ENCODE measurements at places on chromosomes 7 and 10. TPM values are rescaled to one million over a fixed set of nuclear protein-coding genes. Genes with fewer than 3 reads are reported as not detected.

DNA sequence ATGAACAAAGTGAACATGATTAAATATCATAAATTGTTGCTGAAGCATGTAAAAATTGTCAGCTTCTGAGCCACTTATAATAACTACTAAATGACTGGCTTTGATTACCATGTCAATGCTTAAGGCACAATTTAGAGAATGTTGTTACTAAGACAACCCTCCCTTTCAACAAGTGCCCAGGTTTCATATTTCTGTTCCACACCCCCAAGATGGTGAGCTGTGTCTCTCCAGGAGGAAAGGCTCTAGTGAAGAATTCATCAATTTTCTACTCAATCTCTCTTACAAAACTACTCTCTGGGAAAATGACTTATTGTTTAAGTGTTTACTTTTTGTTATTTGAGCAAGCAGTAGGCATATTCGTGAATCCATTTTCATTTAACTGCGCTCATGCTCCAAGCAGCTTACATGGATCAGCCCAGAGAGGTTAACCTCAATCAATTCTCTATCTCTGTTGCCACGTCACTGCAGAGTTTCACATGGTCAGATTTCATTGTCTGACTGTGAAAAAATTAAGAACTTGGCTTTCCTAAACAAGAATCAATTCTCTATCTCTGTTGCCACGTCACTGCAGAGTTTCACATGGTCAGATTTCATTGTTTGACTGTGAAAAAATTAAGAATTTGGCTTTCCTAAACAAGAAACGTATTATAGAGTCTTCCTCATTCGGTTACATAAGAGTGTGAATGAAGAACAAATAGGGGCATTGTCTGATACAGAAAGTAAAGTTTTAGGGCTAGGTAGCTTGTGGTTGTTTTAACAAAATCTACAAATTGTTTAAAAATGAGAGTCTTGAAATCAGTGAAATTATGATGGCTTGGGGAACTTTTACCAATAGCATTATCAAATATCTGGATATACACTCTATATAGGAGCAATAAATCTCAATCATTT, 49.7 kb downstream of the CCDC71L start:
- no peaks in the 10 kb centered on the region for H3K27me3 ChIP-seq
- H3K4me3 ChIP-seq = no peak overlapping the region
- H3K27ac ChIP-seq = no peak overlapping the region
- no peak for DNase-seq

DNA sequence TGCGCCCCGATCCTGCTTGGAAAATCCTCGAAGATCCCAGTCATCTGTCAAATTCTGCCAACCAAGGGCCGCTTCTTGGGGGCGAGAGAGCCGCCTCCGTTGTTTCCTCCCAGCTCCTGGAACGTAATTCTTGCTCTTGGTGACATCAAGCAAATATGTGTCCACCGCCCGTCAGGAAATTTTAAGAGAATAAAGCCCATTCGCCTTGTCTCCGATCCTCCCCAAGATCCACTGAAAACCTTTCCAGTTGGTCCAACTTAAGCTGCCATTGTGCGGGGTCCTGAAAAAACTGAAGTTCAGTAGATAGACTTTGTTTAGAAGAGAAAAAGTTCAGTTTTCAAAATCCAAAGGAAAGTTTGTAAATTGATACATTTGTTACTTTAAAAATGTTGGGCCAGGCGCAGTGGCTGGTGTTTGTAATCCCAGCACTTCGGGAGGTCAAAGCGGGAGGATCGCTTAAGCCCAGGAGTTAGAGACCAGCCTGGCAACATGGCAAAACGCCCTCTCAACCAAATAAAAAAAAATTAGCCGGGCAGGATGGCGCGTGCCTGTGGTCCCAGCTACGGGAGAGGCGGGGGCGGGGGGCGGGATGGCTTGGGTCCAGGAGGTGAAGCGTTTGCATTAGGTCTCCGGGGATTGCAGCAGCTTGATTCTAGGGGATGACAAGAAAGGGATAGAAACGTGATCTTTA, 1.0 kb upstream of the ZNF800 start:
- no peaks in the 10 kb centered on the region for H3K36me3 ChIP-seq
- H3K4me1 ChIP-seq = no peaks in the 10 kb centered on the region

DNA sequence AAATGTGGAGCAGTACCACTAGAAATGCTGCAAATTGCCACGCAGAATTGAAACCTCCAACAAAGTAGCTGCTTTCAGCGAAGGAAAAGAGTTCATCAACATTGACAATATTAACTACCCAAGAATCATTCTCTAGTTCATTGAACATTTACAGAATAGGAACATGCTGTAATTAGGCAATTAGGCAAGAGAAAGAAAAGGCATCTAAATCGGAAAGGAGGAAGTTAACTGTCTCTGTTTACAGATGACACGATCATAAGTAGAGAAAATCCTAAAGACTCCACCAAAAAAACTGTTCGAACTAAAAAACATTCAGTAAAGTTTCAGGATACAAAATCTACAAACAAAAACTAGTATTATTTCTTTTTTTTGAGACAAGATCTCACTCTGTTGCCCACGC, 8.9 kb upstream of the PKD1L1 start:
- H3K27me3 ChIP-seq = no peaks in the 10 kb centered on the region
- H3K4me1 ChIP-seq = no peaks in the 10 kb centered on the region
- H3K4me3 ChIP-seq = no peak overlapping the region
- no peak for DNase-seq
- no peaks in the 10 kb centered on the region for H3K36me3 ChIP-seq

RASA4B gene
- 2.0 TPM for total RNA-seq
